ENCODE measurements at places on chromosomes 1 and 21.
A peak's percentile ranks its signal among the peaks of the same experiment; 100 is the strongest.

DNA sequence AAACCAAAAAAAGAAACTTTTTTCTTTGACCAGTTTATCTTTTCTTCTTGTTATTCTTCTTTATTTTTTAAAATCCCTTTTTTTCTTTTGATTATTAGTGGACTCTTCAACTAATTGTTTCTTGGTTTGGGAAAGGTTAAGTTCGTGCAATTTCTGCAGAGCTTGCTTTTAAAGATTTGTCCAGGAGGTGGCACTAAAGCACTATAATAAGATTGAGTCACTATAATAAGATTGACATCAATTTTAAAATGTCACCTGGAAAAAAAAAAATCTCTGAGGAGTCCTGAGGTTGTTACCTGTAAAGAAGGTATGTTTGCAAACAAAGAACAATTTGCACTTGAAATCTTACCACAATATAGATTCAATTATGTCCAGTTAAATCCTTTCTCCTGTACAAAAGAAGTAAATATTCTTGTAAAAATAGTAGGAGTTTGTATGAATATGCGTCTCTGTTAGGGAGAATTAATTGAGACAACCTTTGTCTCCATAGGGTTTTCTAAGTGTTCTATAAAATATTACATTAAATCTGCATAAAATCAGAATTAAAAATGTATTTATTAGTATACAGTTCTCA lies 166.7 kb downstream of the ADGRL4 start:
- no peak for DNase-seq

DNA sequence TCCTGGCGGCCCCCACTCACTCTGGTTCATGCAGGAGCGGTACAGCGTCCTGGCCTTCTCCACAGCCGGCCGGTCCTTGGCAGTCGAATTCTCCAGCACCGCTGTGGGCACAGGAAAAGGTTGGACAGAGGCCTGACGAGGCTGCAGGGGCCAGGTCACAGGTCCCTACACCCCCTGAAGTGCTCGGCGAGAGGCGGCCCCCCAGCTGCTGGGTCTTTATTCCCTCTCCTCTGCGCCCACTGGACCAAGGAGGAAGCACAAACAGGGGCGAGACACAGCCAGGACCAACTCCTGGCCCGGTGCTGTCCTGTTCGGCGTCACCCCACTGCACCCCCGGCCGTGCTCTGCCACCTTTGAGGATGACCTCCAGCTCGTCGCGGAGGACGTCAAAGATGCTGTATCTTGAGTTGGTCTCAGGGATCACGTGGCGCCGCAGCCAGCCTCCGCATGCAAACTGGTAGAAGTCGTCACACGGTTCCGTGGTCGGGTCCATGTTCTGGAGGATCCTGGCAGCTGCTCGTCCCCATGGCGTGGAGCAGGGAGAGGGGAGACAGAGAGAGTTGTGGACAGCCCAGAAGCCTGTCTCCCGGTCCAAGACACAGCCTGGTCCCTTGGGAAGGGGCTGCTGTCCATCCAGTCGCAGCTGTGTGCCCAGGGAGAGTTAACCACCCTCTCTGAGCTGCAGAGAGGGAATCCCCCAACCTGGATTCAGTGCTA lies 22.9 kb downstream of the PRXL2B start:
- no peak for DNase-seq

DNA sequence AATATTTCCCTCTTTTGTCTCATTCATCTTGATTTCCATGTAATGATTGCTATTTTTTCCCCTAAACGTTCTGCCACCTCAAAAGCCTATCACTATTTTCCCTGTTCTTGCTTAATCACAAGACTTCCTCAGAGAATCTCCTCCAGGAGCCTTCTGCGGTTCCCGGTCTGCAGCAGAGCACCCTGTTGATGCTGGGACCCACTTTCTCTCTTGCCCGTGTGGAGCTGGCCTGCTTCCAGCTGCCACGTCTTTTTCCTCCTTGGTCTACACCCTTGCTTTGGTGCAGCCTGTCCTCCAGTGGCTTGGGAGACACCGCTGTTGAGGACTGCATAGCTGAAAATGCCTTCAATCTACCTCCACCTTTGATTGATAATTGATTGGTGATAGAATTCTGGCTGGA lies 70.0 kb upstream of the COA6 start:
- DNase-seq = no peak

DNA sequence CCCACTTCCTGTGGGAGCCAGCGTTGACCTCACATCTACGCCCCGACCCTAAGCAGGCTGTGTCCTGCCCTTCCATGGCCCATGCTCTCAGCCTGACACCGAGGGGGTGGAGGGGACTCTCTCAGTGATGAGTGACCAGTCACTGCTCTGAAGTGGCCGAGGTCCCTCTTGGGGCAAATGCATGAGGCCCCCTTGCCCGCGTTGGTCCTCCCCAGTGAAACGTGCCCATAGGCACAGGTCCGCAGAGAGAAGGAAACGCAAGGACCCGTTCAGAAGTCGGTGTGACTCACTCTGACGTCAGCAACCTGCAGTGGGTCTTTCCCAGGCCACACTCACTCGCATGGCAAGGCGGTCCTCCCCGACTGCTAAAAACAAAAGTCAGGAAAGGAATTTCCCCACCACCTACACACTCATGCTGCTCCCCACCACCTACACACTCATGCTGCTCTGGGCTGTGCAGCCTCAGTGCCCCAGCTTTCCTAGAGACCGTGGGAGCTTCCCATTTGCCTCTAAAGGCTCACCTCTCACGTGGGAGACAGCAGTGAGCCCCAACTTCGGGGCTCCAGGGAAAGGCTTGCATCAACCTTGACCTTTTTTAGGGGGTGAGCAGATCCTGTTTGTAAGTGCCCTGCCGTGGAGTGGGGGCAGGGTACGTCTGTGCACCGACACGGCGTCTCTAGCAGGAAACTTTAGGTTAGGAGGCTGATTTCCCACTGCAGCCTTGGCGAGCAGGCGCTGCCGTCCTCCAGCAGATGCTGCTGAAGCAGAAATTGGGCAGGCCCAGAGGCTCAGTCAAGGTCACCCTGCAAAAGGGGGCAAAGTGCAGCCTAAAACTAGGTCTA lies 11.4 kb downstream of the UBASH3A start:
- peak; percentile 91 for DNase-seq

GRCh38 chr1:197471248-197471985 lies 203.4 kb downstream of the CRB1 start:
- no peak for DNase-seq

DNA sequence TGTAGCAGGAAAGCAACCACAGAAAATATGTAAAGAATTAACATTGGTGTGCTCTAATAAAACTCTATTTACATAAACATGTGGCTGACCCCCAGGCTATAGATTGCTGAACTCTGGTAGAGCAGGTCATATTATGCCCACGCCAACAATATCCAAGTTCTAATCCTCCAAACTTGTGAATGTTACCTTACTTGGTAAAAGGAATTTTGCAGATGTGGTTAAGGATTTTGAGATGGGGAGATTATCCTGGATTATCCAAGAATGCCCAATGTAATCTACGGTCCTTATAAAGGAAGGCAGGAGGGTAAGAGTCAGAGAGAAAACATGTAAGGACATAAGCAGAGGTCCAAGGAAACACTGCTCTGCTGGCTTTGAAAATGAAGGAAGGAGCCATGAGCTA lies 201.0 kb downstream of the USH2A start:
- no peak for DNase-seq

- peak; percentile 42 for DNase-seq
Observed at GRCh38 chr1:15153842-15154479, 414 bp downstream of the TMEM51 start.

Measured in stimulated activated CD4-positive, alpha-beta T cell treated with anti-CD3 and anti-CD28 coated beads, Interleukin-4, amount 100 ng/mL, for 1 hour (primary cell).